Anterior cingulate cortex (tissue), 58 donors: ENCODE measurements at places on chromosomes 5 and 9.

GRCh38 chr9:100286257-100286656 is 66.5 kb downstream of the TEX10 start:
- no peak for DNase-seq

DNA sequence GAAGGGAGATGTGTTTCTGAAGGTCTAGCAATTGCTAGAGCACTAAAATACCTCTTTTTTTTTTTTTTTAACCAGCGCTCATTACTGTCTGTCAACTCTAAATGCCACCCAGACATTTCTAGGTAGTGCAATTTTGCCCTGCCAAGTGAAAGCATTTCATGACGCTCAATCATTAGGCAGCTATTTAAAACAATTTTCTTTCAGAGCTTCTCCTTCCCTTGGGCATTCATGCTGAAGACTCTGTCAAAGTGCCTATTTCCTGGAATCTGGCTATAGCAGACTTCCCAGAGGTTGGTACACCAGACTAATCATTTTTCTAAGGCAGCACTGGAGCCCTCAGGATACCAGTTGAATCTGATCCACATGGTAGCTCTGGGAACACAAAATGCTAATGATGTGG is 97.0 kb upstream of the ANKRD55 start:
- DNase-seq, result no peak

DNA sequence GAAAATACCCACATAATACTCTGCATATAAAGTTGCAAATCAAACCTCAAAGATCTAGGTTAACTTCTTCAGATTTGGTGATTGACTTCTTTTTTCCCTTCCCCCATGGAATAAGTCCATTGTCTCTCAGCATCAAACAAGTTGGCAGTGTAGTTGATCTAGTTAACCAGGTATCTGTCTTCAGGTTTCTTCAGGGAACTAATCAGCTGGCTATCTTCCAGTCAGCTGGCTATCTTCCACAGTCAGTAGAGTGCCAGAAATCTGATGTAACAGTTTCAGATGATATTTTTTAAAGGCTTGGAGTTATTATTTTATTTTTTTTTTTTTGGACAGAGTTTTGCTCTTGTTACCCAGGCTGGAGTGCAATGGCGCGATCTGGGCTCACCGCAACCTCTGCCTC is 16.8 kb downstream of the TNFSF15 start:
- DNase-seq, result no peak

- DNase-seq, result no peak
Measured at GRCh38 chr5:178320281-178320855, 87.8 kb upstream of the PHYKPL start.

DNA sequence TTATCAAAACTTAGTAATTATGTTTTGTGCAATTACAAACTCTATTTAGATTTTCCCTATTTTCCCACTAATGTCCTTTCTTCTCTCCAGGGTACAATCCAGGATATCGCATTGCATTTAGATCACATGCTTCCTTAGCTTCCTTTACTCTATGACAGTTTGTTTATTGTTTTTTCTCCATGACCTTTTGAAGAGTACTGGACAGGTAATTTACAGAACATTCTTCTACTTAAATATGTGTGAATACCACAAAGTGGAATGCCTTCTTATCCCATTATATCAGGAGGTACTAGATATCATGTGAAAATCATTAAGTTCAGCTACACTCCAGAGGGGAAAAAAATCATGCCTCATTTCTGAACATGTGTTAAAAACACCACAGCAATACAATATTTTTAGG is 776.6 kb upstream of the CDH9 start:
- no peak for DNase-seq

GRCh38 chr5:148482697-148483462 is 99.1 kb downstream of the FBXO38 start:
- DNase-seq, result no peak

GRCh38 chr5:151039665-151040064 is 19.3 kb downstream of the GPX3 start:
- DNase-seq, result no peak

GRCh38 chr9:135085830-135086546 is 1.5 kb upstream of the OLFM1 start:
- DNase-seq, result peak; percentile 71

DNA sequence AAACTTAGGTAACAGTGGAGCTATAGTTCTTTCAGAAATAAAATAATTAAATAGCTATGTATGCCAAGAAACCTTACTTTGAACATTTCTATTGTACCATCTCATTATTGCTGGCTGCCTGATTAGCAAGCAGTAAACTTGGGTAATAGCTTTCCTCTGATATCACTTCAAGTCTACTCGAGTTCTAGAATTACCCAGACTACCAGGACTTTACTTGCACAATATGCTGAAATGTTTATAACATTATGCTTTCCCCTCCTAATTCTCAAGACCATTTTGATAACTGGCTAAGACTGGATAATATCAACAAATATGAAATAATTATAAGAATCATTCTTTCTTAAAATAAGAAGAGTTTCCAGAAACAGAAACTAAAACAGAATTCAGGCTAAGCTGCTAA is 512.6 kb downstream of the RAB3C start:
- no peak for DNase-seq

DNA sequence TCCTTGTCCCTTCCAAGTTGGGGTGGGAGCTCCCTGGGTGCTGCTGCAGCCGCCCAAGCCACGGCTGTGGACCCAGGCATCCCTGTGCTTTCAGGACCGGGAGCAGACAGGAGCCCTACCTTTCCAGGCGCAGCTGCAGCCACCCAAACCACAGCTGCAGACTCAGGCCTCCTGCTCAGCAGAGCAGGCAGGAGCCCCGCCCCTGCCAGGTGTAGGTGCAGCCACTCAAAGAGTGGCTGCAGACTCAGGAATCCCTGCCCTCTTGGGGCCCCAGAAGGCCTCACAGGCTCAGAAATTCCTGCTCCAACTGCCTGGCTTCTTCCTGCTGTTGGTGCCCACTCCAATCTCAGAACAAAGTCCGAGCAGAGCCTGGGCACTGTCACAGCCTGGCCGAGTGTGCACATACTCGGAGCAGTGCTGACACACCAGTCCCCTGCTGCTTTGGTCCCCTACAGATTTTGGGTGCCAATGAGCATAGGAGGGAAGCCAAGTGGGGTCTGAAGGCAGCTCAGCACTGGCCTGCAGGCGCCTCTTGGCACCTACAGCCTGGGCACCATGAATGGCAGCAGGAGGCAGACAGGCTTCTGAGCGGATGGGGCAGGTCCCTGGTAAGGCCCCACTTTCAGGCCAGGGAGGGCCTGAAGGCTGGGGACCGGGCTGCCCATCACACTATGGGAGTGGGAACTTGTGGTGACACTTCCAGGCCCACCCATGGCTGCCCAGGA is 6.0 kb upstream of the TESK1 start:
- DNase-seq, result no peak
